Gastroesophageal sphincter (tissue), 4 donors: ENCODE measurements at places on chromosomes 13 and 19. TPM values are rescaled to one million over a fixed set of nuclear protein-coding genes. Genes with fewer than 3 reads are reported as not detected.

- no peak for ATAC-seq
These were observed 253.8 kb downstream of the DLEU7 start for GRCh38 chr13:50589651-50590054.

DNA sequence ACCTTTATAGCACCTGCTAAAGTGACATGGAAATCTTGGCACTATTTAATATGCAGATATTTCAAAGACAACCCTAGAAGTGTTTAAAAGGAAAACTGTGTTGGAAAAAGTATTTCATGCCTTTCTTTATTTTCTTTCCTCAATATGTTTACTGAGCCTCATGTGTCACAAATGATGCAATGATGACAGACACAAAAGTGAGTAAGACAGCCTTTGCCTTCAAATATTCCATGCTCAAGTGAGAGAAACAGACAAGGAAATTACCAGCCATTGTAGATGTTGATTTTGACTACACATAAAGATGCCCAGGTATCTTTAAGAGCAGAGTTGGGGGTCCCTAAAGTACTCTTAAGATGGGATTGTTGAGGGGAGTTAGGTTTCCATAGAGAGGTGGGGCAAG lies 48.0 kb upstream of the TPP2 start:
- ATAC-seq, result no peak

- no peak for ATAC-seq
These were observed 7.3 kb downstream of the SHKBP1 start for GRCh38 chr19:40584007-40584406.

DNA sequence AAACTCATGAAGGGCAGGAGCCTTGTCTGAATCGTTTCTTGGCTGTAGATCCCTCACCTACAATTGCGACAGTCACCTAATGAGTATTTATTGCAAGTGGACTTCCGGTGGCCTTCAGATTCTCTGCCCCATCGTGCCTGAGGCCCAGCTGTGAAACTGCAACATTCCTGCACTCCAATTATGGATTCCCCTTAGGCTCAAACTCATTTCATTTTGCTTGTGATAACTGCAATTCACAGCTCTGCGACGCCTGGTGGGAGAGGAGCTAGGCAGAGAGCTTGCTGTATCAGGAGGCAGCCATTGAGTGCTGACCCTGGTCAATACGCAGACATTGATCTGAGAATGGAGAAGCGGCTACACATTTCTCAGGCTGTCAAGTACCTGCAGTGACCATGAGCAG lies 59.0 kb downstream of the CCDC70 start:
- no peak for ATAC-seq

- no peak for ATAC-seq
These were observed 697.5 kb downstream of the SLITRK1 start for GRCh38 chr13:83184819-83185218.

DNA sequence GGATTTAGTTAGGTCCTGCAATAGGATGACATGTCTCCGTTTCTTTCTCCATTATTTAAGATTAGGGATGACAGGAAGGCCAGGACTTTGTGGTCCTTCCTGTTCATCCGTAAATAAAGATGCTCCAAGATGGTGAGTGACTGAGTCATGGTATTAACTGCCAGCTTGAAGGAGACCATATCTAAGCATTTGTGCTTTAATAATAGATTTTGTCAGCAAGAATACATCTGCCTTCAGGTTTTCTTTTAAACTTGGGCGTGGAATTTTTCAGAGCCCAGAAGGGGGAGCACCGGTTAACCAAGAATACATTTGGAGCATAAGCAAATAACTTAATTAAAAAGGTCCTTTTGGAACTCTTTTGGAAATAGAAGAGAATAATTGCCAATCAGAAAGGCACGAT lies 68.2 kb downstream of the ARHGAP35 start:
- no peak for ATAC-seq

DNA sequence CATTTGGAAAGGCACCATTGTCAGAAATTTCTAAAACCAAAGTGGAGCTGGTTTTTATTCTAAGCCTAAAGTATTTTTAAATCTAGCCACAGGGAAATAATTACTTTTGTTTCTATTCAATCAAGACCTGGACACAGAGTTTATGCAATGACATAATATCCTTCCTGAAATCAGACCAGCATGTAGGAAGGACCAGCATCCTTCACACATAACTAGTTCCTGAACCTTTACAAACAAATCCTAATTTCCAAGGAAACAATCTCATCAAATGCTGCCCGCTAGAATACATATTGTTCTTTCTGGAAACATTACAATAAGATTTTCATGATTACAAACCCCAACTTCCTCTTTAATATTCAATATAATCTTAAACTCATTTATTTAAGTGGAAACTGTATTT lies 1.5 kb downstream of the STARD13 start:
- no peak for ATAC-seq

DNA sequence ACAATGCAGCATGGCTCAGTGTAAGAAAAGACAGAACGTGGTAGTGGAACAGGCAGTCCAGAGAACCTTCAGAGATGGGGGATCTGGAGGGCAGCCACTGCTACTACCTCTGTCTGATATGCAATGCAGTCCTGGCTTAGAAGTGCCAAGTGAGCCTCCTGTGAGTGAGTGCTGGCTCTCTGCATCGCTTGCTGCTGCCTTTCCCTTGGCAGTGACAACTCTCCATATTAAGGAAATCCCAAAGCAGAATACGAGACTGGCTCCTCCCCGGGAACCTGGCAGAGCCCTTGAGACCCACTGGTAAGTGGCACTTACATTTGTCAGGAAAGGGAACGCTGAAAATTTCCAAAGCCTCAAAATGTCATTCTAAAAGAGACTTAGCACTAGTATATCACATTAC lies 7.5 kb downstream of the DOCK9 start:
- no peak for ATAC-seq

- ATAC-seq, result no peak
These were observed 1216.0 kb downstream of the SLITRK5 start for GRCh38 chr13:88887045-88887662.

DNA sequence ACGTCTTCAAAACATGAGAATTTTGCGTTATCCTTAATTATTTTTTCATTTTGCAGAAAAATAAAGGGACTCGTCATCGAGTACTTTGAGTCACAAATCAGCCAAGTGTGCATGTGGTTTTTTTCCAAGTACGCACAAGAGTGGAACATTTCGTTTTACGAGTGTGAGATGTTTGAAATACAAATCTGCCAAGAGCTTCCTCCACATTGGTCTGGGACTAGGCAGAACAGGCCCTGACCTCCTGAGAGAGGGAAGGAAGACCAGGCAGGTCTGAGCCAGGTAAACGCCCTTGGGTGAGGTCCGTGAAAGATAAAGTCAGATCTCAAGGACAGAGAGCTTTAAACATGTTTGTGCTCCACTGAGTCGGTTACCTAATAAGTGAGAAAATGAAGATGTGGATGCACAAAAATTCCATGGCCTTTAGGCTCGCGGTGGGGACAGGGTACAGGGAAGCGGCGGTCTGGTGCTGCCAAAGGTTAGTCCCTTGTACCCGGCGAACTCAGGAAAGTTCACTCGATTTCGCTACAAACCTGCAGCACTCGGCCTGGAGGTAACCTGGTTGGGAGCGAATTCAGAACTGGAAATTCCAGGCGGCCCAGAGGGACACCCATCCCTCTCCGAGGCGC lies 473 bp upstream of the ITM2B start:
- peak; percentile 30 for ATAC-seq

GRCh38 chr19:18208098-18208951 lies 4.5 kb upstream of the RAB3A start:
- ATAC-seq, result no peak

DNA sequence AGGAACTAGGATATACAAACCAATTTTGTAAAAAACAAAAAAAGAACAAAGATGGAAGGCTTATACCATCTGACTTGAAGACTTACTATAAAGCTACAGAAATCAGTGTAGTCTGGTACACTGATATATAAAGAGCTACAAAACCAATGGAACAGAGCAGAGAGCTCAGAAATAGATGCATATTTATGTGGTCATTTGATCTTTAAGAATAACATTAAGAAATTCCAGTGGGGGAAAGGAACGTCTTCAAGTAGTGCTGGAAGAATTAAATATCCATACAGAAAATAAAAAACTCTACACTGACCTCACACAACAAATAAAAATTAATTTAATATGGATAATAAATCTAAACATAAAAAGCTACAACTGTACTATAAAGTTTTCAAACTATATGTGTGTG lies 317.0 kb downstream of the ENOX1 start:
- ATAC-seq, result no peak

DNA sequence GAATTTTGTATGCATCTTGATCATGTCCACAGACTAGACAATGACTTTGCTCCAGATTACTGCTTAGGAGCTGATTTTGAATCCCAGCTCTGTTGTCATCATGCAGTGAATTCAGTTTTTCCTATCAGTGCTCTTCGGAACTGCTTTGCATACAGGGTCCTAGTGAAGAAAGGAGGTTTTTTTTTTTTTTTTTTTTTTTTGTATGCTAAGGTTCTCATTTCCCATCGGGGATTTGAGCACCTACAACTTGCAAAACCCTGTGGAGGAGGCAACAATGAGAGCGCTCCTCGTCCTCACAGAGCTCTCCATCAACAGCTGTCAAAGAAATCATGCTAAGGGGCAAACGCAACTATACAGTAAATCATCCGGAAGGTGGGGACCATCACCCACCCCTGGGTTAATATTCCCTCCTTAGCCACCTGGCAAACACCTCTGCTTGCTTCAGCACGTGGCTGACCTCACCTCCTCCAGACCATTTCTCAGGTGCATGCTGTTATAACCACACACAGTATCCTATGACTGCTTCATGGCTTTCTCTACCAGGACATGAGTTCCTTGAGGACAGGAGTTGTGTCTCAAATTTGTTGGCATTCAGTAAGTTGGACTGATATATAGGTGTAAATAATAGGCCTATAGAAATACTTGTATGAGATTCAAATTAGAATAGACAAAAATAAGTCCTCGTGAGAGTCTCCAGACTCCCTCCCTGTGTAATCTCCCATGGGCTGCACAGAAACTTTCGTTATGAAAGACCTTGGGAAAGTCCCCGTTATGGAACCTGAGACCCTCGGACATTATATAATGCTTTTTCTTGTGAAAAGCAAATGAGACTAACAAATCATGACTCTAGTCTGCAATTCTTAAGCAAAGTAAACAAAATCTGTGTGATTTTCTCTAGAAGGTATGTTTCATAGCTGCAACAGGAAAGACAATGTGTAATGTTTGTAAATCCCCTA lies 113.8 kb downstream of the KATNAL1 start:
- ATAC-seq, result no peak

DNA sequence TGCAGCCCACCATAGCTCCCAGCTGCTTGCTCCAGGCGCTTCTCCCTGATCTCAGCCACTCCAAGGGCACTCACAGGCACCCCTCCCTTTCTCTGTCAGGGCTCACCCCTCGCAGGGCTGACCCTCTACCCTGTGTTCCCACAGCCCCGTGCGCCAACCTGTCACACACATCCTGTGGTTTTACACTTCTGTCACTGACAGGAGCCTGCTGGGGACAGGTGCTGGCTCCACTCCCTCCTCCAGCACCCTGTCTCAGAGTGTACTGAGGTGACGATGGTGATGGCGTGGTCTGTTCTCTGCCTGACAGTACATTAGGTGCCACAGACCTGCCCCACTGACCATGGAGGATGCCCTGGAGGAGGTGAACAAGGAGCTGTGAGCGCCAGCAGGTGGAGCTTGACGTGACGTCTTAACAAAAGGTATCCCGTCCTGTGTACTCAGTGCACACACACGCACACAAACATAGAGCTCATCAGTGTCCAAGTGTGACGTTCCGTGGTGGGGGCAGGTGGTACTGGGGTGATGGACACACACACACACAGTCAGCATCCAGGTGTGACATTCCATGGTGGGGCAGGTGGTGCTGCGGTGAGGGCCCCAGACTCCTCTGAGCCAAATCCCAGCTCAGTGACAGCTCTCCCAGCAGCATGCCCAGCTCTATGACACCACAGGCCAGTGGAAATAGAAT lies 20.9 kb downstream of the C19orf44 start:
- ATAC-seq, result no peak

GRCh38 chr13:112651311-112651710 lies 38.5 kb upstream of the ATP11A start:
- ATAC-seq, result no peak

The TBXA2R gene
- 1.4 TPM for total RNA-seq

The IL12RB1 gene
- 1.7 TPM for total RNA-seq

The LCP1 gene
- 48.9 TPM for total RNA-seq

The PPAN gene
- total RNA-seq, result 33.0 TPM

The CYP4F2 gene
- not detected for total RNA-seq

The PHLDB3 gene
- 8.8 TPM for total RNA-seq

The CEACAM3 gene
- total RNA-seq, result not detected

The ARL11 gene
- total RNA-seq, result 0.94 TPM

The FPR1 gene
- 16.8 TPM for total RNA-seq
